GM04503 (cell line): ENCODE measurements at places on chromosomes 1 and 21.

- no peak for DNase-seq
Observed at GRCh38 chr1:6544831-6545230, 9.5 kb downstream of the NOL9 start.

DNA sequence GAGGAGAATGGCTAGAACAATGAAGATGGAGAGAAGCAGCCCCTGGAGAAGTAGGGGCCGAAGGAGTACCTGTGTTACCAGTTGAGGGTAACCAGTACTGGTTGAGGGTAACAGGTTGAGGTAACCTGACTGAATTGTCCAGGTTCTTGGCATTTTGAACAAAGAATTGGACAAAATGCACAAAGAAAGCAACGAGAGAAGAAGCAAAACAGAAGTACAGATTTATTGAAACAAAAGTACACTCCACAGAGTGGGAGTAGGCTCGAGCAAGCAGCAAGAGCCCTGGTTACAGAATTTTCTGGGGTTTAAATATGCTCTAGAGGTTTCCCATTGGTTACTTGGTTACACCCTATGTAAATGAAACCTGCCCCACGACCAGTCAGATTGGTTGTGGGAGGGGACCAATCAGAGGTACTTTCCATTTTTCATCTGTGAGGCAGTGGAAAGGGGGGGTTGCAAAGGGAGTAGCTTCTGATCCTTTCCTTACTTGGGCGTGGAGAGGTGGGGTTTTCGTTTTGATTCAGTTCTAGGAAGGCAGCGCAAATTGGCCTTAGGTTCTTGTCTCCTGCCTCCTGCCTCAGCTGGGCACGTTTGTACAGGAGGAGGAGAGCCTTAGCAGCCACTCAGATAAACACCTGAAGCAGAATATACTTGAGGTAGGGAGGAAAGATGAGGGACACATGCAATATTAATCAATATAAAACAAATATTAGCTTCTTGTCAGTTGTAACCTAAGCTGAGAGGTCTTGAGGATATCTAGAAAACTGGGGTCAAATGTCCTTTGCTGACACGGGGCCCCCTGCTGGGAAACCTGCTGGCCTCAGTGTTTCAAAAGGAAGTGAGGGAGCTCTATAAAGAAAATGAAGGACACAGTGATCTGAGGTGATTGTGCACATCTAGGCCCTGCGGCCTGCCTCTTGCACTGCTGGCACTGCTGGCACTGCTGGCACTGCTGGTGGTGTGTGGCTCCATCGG is 14.3 kb upstream of the LSM10 start:
- no peak for DNase-seq

DNA sequence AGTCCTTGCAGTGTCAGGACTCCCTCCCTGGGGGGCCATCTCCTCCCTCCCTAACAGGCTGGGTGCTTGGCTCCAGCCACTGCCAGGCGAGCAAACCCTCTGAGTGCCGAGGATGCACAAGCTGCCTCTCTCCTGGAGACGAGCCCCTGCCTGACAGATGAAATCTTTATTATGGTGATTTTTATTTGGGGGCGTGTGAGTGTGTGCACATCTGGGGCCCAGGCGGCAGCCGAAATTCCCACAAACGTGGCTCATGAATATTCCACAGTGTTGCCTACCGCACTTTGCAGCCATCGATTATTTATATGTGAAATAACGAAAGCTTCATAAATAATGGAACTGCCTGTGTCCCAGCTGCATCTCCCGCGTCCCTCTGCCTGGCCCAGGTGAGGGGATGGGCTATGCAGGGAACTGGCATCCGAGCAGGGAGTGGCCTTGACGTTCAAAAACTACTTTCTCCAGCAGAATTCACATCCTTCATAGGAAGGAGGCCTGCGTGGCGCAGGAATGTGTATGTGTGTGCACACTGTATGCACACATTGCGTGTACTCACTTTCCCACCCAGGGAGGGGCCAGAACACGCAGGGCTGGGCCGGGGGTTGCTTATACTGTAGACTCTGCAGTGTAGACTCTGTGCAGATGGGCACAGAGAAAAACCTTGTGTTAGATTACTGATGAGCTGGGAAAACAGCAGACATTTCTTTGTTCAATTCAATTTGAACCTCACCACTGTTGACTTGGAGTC is 73.1 kb downstream of the UBIAD1 start:
- no peak for DNase-seq

DNA sequence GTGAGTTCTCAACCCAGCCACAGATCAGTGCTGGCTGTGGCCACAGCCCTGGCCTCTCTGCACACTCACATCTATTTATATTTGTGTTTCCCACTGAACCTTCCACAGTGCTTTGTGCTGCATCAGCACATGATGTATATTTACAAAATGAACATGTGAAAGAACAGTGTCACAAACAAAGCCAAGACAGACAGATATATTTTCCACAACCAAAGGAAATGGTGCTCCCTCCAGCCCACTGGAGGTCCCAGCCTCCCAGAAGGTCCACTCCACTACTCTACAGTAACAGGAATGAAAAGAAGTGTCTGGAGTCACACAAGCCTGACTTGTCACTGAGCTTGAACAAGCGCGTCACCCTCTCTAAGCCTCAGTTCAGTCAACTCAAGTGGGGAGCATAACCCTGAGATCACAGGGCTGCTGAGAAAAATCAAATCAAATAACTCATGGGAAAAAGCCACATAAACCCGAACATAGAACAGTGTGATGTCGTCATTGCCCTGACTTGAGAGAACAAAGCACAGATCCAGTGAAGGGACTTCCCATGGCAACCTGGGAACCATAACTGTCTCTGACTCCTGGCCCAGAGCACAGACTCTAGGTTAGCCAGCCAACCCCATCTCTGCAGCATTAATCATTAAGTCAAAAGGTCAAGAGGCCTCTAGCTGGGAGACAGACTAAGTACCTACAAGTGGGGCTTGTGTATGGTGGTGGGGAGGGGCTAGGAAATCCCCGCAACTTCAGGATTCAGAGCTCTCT is 121.2 kb downstream of the TRABD2B start:
- DNase-seq: no peak
